ENCODE measurements at places on chromosomes 6 and 20.

- DNase-seq: no peak
These were observed 100.0 kb upstream of the JARID2 start for GRCh38 chr6:15145821-15146220.

- no peak for DNase-seq
These were observed 3.5 kb downstream of the SCML4 start for GRCh38 chr6:107820338-107821261.

DNA sequence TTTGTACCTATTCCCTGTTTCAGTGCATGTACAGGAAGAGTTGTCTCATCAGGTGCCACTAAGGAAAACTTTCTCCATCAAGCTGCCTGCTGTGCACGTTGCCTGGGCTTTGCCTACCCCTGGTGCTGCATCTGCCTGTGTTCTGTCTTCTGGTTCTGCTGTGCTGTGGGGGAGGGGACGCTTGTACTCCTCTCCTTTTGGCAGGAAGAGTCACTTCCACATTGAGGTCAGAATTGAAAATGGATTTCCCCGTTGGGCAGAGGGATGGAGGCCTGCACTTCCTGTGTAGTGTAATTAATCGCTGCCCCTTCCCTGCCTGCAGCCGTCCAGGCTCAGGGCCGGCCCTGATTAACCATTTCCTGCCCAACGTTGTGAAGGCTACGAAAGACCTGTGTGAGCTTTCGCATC is 153.3 kb downstream of the SCML4 start:
- DNase-seq: no peak

DNA sequence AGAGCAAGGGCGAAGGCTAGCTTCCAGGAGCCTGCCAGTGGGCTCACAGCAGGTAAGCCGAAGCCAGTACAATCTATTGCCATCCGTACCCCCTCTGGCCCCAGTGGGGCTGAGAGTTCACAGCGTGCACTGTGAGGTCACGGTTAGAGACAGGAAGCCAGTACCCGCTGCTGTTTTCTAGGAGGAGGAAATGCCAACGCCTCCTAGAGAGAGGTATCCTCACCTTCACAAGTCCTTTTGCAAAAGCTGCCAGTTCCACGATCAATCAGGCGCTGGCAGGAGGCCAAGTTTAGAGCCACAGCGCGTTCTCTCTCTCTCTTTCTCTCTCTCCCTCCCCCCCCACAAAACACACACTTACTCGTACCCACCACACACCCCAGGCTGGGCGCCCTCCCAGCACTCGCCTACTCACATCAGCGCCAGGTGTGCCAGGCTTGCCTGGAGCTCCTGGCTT is 22.5 kb downstream of the COL9A1 start:
- no peak for DNase-seq

- no peak for DNase-seq
These were observed 41.5 kb upstream of the MYLIP start for GRCh38 chr6:16087386-16087785.

GRCh38 chr6:81838031-81838430 is 85.5 kb upstream of the TENT5A start:
- no peak for DNase-seq

GRCh38 chr20:51185277-51185676 is 162.4 kb upstream of the KCNG1 start:
- no peak for DNase-seq

GRCh38 chr6:165695722-165696515 is 32.9 kb upstream of the PDE10A start:
- DNase-seq: no peak

GRCh38 chr6:142174703-142175102 is 27.6 kb downstream of the VTA1 start:
- DNase-seq: no peak

GRCh38 chr6:81562169-81562568 is 190.3 kb downstream of the TENT5A start:
- no peak for DNase-seq

DNA sequence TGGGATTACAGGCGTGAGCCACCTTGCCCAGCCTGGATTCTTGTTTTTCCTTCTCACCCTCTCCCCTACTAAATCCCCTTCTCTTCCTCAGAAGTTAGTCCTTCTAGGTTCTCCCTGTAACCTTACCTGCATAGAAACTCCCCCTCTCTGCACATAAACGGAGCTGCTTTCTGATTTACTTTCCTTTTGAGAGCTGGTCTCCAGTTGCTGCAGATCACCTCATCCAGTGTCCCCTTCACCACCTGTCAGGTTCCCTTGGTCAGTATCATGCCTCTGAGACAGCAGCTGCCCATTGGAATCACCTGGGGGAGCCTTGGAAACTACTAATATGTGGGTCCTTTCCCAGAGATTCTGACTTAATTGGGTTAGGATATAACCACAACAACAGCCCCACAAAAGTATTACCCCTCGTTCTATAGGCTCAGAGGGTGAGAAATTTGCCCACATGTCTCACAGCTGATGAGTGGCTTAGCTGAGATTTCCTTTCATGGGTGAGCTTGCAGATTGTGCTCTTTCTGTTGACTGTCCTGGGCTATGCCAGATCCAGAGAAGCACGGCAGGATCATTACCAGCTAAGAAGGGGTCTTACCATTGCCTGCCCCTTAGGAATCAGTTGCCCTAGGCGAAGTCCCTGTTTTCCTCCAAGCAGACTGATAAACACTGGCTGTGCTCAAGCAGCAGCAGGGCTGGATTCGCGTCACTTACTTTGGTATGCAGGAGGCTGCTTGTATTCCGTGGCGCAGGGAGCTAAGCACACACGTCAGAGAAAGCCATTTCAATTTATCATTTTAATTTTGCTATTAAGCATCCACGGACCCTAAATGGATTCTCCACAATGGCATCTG is 51.3 kb downstream of the AKAP12 start:
- DNase-seq: no peak

- DNase-seq: no peak
These were observed 338.2 kb upstream of the ZFP64 start for GRCh38 chr20:52529826-52530225.

DNA sequence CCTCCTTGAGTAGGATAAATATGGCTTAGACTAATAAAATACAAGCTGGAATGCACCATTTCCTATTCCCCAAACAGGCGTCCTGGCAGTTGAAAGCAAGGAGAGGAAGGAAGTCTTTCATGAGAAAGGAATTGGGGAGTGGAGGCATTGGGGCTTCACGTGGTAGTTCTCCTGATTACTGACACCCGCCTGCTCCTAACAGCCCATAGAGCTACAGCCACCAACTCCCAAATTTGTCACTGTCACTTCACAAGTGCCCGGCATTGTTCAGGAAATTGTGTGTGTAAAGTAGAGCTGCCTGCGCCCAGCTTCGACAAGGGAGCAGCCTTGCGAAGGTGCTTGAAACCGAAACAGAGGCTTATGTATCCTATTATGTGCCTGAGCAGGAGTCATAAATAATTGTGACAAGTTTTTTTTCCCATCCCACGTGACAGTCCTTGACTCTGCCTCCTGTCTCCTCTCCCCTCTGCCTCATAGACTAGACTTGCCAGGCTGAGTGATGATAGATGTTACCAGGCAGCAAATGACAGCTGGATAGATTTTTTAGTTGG is 301.7 kb upstream of the ZFP64 start:
- no peak for DNase-seq

- DNase-seq: no peak
These were observed 13.3 kb upstream of the FAXC start for GRCh38 chr6:99362678-99363268.

GRCh38 chr20:43365691-43366090 is 92.0 kb upstream of the SRSF6 start:
- DNase-seq: no peak

DNA sequence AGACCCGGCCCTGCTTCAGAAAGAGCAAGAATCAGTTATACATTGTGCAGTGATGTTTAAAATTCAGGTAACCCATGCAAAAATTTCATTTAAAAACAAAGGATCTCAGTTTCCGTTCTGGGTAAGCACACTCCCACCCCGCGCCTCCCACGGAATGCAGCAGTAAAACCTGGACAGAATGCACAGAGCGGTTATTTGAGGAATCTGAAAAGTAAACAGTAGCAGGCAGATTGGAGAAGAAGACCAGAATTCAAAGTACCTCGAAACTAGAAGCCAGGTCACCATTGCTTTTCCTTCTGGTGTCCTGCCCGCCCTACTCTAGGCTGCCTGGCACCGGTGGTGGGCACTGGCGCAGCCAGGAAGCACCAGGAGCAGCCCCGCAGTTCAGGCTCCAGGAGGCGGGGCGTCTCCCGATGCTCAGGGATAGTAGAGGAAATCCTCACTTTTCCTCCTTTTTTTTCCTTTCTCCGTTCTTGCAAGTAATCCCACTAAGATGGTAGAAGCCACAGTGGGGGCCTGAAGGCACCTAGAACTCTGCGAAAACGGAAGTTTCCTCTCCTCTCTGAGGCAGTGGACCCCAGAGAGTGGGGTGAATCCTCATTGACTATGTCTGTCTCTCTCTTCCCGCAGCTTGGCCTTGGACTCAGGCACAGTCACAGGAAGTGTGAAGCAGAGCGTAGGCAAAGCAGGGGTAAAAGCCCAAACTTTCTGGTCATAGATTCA is 28.3 kb downstream of the METTL24 start:
- DNase-seq: no peak

- no peak for DNase-seq
These were observed 2.0 kb upstream of the SPACA1 start for GRCh38 chr6:88045521-88046136.

GRCh38 chr20:33345342-33345741 is 56.0 kb downstream of the CDK5RAP1 start:
- no peak for DNase-seq

DNA sequence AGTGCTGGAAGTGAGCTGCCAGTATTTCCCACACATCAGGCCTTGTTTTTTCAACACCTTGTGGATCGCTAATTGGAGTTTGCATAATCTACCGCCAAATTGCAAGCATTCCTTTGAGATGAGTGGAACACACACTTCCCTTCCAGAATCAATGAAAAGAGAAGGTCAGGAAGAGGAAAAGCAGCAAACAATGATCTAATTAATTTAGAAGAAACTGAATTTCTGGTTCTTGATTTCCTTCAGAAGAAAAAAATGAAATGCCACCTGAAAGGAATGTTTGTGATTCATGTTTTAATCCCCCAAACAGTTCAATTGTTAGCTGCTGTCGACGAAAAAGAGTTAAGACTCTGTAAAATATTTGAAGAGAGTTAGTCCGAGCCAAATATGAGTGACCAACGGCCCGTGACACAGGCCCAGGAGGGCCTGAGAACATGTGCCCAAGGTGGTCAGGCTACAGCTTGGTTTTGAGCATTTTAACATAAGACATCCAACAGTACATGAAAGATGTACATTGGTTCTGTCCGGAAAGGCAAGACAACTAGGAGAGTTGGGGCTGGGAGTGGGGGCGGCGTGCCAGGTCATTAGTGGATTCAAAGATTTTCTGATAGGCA is 182.3 kb downstream of the MTFR2 start:
- DNase-seq: no peak
